ENCODE measurements at places on chromosomes 16 and 17.

- DNase-seq, result no peak
Observed at GRCh38 chr16:66166490-66166889, 200.0 kb upstream of the CDH5 start.

GRCh38 chr17:6551356-6551755 lies 5.0 kb downstream of the PITPNM3 start:
- DNase-seq, result no peak

DNA sequence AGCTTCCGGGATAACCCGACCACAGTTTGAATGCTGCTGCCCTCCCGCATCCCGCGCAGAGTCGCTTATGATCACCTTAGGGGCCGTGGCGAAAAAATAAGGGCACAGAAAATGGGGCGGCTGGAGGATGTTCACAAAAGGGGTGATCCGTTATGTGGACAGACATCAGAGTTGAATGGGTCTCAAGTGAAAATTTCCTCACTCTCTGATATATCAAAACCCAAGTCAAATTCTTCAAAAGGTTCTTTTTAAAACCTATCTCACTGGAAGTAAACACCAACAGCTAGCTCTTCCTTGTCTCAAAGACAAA lies 400 bp upstream of the CEP112 start:
- no peak for DNase-seq

DNA sequence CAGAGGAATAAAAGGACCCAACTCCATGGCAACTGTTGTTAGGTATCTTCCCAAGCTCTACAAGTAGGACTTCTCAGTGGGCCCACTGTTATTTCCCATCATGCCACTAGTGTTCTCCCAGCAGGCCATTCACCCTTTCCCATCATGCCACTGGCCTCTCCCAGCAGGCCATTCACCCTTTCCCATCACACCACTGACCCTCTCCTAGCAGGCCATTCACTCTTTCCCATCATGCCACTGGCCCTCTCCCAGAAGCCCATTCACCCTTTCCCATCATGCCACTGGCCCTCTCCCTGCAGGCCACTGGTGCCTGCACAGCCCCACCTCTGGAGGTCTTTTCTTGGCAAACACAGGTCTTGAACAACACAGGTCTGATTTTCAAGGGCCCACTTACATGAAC lies 36.3 kb downstream of the IFT140 start:
- DNase-seq, result no peak

GRCh38 chr17:17472333-17472920 lies 4.4 kb upstream of the MED9 start:
- no peak for DNase-seq

DNA sequence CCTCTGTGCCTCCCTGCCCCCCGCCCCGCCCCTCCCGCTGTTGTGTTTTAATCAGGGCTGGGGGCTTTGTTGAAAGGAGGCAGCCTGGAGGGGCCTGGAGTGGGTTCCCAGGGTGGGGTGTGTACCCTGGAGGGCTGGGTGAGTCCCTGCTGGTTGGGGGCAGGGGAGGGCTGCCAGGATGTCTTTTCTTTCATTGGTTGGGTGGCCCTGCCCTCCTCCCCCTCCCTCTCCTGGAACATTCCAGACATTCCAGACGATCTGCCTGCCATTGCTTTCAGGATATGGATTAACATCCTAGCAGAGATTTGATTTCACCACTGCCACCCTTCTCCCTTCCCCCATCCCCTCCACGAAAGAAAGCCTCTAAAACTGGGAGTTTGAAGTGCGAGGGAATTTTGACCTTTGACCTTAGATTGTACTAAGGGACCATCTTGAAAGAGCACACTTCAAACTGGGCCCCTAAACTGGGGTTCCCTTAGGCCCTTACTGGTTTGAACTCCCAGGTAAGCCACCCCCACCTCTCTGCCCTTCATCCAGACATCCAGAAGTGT lies 25.3 kb downstream of the IGF2BP1 start:
- DNase-seq, result no peak

- peak; percentile 53 for DNase-seq
Observed at GRCh38 chr17:1485423-1486376, 6.8 kb downstream of the MYO1C start.

DNA sequence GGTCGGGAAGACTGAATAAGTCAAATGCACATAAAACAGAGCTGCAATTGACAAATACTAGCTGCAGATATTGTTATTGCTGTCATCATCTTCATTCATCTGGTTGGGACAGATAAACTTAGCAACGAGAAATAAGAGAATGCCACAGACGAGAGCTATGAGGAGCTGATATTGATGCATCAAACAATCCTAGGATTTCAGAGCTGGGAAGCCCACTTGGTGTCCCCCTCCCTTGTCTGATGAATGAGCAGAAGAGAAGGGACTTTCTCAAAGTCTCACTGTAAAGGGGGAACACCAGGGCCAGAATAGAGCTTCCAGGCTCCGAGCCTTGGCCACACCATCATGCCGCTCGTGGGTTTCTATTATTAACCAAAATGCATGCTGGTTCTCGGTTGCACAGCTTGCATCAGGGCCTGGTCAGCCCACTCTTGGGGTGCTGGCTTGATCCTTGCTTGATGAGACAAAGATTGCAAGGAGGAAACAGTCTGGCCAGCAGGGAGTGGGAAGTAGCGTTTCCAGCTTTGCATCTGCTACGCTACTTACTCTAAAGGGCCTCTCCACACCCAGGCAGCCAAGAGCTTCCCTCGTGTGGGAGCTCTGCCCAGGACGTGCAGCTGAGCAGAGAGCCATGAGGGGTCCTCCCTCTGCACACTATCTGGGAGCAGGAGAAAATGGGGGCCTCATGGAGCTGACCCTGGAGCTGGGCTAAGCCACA lies 28.4 kb upstream of the EMP2 start:
- DNase-seq, result no peak

DNA sequence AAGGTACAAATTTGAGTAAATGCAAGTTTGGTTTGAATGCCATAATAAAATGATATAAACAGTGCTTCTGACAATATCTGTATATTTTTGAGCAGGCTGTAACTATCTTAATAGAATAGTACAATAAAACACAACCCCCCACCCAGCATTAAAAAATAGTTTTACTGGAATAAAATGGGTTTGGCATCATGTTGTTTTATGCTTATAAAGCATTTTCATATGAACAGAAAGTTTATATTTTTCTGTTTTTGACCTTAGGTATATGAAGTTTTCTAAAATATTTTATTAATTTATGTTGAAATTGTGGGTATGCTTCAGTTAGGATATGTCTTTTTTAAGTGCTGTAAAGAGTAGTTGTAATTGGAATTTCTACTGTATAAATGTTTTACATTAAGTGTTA lies 57.2 kb upstream of the RHBDL3 start:
- no peak for DNase-seq

DNA sequence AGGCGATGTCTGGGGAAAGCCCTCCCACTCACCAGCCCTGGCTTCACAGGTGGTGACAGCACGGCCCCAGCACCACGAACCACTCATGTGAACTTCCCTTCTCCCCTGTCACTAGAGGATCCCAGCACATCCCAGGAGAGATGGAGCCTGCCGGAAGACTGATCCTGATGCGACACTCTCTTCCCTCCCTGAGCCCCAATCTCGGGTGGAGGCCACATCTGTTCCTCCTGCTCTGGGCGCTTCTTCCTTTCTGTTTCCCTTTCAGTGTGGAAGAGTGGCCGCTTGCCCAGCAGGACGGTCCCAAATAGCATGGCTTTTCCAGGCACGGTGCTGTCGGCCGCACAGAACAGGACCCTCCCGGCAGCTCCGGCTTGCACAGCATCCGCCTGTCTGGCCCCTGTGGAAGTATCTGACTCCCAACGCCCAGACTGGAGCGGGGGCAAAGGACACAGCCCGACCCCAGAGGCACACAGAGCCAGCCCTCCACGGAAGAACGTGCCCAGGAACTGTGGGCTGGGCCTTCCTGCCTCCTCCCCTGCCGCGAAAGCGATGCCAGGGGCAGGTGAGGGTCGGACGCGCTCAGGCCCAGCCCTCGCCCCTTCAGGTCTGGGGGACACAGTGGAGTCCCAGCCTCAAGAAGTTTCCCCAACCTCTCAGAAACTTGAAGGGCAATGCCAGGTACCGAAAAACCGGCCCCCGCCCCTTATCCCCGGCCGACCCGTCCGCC lies 37.6 kb downstream of the CBFA2T3 start:
- no peak for DNase-seq

GRCh38 chr17:48901241-48901640 lies 7.0 kb upstream of the UBE2Z start:
- no peak for DNase-seq

- no peak for DNase-seq
Observed at GRCh38 chr17:52255347-52255746, 96.8 kb upstream of the CA10 start.

- no peak for DNase-seq
Observed at GRCh38 chr16:50601341-50601740, 53.1 kb downstream of the NKD1 start.

DNA sequence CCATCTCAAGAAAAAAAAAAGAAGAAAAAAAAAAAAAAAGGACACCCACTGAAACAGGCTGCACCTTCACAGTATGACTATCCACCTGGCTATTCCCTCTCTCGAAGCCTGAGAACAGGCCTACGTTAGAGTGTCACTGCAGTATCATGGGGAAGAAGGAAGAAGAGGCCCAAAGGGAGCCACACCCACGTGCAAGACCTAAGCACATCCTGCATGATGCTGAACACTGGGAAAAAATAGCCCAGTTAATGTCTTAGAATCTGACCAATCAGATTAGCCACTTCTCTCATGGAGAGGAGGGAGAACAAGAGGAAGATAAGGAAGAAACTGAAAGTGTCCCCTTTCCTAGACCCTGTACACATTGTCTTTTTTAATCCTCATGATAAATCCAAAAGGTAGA lies 19.5 kb upstream of the MED13 start:
- DNase-seq, result no peak

GRCh38 chr16:9102379-9102778 lies 10.9 kb downstream of the HAPSTR1 start:
- DNase-seq, result no peak

GRCh38 chr16:22220069-22220440 lies 14.0 kb downstream of the EEF2K start:
- no peak for DNase-seq

DNA sequence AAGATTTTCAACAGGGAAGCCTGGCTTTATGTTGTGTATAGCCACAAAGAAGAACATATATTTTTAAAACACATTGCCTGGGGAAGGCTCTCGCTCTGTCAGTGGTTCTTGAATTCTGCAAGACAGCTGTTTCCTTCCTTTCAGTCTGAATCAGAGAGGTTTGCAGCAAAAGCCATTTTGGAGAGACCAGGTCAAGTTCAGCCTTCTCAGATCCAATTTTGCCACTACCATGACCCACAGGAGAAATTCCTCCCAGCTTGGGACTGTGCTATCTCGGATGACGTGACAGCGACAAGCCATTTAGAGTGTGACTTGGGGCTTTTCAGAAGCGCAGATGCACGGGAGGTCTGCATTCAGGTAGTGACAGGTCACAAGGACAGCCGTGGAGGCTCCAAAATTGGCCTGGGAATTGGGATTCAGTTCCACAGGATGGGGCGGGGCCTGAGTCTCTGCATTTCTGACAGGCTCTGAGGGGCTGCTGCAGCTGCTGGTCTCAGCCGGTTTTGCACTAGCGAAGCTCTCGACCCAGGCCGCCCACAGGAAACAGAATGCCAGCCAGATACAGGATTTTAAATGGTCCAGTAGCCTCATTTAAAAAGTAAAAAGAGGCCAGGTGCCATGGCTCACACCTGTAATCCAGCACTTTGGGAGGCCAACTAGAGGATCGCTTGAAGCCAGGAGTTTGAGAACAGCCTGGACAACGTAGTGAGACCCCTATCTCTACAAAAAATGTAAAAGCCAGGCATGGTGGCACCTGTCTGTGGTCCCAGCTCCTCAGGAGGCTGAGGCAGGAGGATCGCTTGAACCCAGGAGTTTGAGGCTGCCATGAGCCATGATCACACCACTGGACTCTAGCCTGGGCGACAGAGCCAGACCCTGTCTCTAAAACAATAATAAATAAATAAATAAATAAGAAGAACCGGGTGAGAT lies 196.6 kb upstream of the CIBAR2 start:
- DNase-seq, result no peak

DNA sequence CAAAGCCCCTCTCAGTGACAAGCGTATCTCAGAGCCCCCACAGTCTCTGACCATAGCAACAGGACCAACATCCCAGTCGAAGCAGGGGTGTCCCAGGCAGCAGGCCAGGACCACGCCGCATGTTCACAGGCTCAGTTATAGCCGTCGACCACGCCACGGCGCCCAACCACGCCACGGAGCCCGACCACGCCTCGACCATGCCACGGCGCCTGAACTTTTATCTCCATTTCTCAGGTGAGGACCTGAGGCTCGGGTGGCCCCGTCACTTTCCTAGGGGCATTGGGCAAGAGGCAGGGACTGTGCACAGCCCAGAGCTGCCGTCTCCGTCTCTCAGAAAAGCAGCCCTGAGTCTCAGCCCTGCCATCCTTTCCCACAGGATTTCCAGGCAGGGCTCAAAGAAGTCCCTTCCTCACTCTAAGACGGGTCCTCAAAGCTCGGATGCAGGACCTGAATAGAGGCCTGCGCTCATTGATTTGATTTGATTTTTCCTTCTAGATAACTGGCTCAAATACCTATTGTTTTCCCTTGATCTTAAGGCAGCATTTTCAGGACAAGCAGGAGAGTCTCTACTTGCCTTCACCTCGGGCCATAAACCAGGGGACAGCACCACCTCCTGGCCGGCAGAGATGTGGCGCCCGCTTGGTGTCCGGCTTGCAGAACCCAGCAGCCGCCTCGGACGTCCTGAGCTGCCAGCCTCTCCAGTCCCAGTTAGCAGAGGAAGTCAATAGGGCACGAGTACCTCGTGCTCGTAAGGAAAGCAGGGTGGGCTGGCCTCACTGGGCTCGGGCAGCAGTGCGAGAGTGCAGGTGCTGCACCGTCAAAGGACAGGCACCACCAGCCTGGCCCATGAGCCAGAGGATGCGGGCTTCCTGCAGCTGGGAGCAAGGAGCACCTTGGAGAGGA lies 38.8 kb downstream of the C16orf95 start:
- peak; percentile 9 for DNase-seq

- no peak for DNase-seq
Observed at GRCh38 chr16:23160082-23160481, 10.8 kb upstream of the USP31 start.

DNA sequence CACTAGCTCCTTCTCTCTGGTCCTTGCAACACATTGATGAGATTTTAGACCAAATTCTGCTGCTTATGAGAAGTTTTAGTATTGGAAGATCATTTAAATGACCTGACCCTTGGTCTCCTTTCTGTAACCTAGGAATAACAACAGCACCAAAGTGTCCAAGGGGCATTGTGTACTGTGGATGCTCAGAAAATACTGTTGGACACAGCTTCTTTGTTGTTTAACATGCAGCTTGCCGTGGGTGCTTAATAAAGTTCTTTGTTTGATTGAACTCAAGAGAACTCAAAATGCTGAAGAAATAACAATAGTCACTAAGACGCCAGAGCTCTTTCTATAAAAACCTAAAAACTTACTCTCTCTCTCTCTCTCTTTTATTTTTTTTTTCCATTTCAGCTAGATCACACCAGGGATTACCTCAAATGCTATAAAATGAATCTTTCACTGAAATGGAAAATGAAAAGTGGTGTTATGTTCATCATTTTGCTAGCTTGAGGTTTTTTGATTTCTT lies 548.9 kb upstream of the CDH8 start:
- no peak for DNase-seq

GRCh38 chr16:12740986-12741610 lies 62.6 kb downstream of the CPPED1 start:
- DNase-seq, result no peak

- peak; percentile 28 for DNase-seq
Observed at GRCh38 chr16:21684199-21684598, 20.4 kb downstream of the OTOA start.
